ENCODE measurements at places on chromosomes 2 and 18. TPM values are rescaled to one million over a fixed set of nuclear protein-coding genes. Genes with fewer than 3 reads are reported as not detected.

KIF3C gene
- total RNA-seq: 4.9 TPM

DNA sequence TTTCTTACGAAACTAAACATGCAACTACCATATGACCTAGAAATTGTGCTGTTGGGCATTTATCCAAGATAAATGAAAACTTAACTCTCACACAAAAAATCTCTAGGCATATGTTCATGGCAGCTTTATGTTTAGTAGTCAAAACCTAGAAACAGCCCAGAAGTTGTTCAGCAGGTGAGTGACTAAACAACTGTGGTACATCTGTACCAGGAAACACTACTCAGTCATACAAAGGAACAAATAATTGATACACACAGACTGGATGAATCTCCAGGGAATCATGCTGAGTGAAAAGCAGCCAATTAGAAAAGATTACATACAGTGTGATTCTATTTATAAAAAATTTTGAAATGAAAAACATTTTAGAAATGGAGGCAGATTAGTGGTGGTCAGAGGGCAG is 29.3 kb downstream of the DYNC2LI1 start:
- DNase-seq: no peak

DNA sequence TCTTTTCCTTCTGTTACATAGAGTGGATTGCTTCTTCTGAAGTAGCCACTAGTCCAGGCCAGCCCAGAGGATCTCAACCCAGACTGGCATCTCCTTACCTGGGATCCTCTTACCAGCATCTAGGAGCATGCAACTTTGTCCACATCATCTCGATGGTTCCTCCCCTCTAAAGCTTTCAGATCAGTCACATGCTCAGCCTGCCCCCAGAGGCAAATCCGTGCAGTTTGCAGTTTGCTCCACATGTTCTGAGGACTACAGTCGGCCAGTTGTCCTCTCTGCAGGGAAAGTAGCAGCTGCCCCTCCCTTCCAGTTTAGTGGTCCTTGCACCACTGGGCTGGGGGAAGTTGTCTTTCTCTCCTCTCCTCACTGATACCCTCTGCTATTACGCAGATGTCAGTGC is 259.8 kb upstream of the APCDD1 start:
- DNase-seq: no peak

- no peak for DNase-seq
These were observed 41.6 kb upstream of the PLB1 start for GRCh38 chr2:28454016-28454930.

DNA sequence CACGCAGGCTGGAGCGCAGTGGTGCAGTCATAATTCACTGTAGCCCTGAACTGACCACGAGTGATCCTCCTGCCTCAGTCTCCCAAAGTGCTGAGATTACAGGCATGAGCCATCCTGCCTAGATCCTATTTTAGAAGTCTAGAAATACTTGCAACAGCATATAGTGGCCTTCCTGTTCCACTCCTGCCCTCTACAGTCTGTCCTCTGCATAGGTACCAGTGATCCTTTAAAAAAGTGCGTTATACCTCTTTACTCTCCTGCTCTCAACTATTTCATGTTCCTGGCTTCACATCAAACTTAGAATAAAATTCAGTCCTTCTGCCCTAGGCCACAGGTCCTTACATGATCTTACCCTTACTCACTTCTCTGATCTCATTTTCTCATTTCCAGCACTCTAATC is 6.0 kb downstream of the COMMD1 start:
- DNase-seq: no peak

- DNase-seq: no peak
These were observed 515.5 kb upstream of the CHAC2 start for GRCh38 chr2:53252115-53252514.

- DNase-seq: no peak
These were observed 22.7 kb downstream of the RPRM start for GRCh38 chr2:153455861-153456260.

GRCh38 chr2:57141269-57141668 is 905.3 kb upstream of the VRK2 start:
- no peak for DNase-seq

Data from naive thymus-derived CD8-positive, alpha-beta T cell (primary cell).